ENCODE measurements at places on chromosomes 2 and 18.
A peak's percentile ranks its signal among the peaks of the same experiment; 100 is the strongest.

- DNase-seq: no peak
These were observed 12.0 kb downstream of the ALPG start for GRCh38 chr2:232418466-232419244.

DNA sequence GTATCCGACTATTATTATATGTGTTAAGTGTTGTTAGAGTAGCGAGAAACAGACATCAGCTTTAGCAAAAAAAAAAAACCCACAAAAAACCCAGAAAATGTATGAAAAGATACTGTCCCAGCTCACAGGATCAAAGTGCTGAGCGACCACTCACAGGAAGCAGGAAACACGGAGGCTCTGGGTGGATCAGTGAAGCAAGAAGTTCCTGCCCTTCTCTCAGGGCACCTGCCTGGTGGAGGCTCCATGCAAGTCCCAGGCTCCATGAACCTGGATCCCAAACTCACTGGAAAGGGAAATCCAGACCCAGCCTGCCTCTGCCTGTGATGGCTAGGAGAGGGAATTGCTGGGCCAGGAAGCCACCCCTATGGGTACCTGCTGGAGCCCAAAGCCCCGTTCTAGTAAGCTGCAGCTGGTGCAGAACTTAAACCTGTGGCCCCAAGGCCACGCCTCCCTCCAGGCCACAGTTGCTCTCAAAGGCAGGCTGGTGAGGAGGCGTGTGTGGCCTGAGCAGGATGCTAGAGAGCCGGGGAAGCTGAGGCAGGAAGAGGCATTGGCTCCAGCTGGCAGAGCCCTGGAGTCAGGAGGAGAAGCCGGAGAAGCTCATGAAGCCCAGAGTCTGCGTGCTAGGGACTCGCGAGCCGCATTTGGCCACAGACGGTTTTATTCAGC lies 63.5 kb upstream of the TAF1B start:
- peak; percentile 78 for DNase-seq

GRCh38 chr18:76266236-76266991 lies 228.6 kb downstream of the ZNF516 start:
- DNase-seq: no peak

DNA sequence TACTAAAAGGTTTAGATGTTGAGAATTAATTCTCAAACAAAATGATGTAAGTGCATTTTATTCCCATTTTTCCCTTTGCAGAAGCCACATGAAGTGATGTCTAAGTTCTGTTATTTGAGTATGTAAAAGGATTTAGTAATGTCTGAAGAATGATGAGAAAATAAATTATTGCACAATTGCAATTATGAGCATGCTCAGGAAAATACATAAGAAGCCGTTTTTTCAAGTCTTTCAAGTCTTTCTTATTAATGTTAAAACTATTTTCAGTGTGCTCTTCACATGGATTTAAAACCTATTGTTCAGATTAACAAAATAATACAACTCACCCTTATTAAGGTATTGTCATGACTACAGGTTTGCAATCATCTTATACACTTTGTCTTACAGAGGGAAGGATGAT lies 331.4 kb upstream of the NETO1 start:
- DNase-seq: no peak

DNA sequence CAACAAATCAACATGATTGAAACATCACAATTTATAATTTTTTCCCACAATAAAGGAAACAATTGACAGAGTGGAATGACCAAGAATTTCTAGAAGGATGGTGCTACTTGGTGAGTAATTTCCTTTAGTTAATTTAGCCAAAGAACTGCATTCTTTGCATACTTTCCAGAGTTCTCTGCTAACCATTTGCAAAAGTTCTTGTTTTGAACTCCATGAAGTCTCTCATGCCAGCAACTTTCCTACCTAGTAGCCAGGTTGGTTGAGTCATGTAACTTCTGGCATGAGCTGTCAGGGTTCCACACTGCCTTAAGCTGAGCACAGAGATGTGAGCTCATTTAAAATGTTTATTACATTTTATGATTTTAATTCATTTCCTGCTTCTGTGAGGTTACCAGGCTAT lies 539.6 kb downstream of the PID1 start:
- no peak for DNase-seq

- DNase-seq: no peak
These were observed 121.2 kb downstream of the TXNL1 start for GRCh38 chr18:56517196-56517595.

DNA sequence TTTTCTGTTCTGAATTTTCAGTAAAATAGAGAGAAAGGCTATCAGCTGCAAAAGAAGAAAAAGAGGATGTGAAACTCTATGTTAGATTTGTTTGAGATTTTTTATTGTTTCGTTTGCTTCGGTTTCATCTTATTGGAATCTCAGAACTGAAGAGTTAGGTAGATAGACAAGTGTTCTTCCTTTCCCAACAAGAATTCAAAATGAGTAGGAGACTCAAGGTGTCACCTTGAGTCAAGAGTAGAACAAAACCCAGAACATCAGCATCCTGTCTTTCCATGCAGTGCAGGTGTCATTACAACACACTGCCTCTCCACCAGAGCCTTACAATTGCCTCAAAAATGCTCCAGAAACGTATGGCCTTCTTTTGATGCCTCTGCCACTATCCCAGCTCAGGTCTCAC lies 21.1 kb downstream of the NBAS start:
- DNase-seq: no peak

- no peak for DNase-seq
These were observed 379.7 kb downstream of the RND3 start for GRCh38 chr2:150107816-150108215.

DNA sequence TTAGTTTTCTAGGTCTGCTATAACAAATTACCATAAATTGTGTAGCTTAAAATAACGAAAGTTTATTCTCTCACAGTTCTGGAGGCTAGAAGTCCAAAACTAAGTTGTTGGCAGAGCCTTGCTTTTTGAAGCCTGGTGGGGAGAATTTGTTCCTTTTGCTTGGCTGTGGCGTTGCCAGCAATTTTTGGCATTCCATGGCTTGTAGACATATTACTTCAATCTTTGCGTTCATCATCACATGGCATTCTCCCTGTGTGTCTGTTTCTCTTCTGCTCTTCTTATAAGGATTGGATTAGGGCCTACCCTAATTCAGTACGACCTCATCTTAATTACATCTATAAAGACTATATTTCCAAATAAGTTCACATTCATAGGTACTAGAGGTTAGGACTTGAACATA lies 217.7 kb downstream of the MBD5 start:
- DNase-seq: no peak

- DNase-seq: no peak
These were observed 40.6 kb downstream of the NCK2 start for GRCh38 chr2:105785095-105785847.

DNA sequence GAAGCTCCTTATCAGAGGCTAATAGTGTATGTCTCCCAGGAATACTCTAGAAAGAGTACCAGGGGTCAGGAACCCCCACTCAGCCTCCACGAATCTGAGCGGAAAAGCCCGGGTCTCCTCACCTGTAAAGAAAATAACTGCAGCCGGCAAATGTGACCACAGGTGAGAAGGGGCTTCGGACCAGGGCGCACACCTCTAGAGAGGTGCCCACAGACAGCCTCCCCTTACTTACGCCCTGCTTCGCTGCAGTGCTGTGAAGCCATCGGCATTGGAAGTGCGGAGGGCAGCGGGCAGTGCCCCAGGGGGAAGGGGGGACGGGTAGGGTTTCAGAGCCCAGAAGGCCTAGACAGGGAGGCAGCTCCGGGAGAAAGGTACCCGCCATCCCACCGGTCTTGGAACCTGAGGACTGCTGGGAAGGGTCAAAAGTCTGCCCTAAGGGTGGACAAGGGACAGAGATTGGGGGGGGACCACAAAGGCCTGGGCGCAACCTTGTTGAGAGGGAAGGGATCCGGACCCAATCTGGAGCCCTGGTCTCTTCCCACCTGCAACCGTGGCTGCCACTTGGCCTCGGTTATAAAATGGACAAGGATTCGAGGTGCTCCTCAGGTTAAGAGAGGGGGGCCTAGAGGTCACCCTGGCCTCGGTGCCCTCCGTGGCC lies 642 bp upstream of the STEAP3 start:
- no peak for DNase-seq

DNA sequence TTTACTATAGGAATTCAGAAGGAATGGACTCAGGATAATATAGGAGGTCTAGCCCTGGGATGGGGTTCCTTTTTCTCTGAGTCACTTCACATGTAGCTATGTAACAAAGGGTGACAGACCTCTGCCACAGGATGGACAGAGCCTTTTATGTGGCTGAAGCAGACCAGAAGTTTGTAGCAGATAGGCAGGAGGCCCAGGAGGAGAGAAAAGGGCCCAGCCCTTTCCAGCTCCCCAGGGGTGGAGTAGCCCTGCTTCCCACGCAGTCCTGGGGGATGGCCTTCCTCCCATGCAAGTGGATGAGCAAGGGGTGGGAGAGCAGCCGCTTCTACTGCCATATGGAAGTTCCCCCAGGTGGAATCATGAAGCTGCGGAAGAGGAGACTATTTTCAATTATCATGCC lies 40.3 kb downstream of the ARMC9 start:
- no peak for DNase-seq

GRCh38 chr18:14747513-14748474 lies at the start of gene ANKRD30B:
Gene ANKRD30B (plus strand): TSS chr18:14748172. CDS start chr18:14748420, 248 bp downstream.
- no peak for DNase-seq

- DNase-seq: no peak
These were observed 19.7 kb upstream of the TMEM247 start for GRCh38 chr2:46459694-46460093.

- no peak for DNase-seq
These were observed 491.0 kb upstream of the NXPH2 start for GRCh38 chr2:139271149-139271548.

- no peak for DNase-seq
These were observed 52.6 kb downstream of the MRPL35 start for GRCh38 chr2:86251840-86252266.

DNA sequence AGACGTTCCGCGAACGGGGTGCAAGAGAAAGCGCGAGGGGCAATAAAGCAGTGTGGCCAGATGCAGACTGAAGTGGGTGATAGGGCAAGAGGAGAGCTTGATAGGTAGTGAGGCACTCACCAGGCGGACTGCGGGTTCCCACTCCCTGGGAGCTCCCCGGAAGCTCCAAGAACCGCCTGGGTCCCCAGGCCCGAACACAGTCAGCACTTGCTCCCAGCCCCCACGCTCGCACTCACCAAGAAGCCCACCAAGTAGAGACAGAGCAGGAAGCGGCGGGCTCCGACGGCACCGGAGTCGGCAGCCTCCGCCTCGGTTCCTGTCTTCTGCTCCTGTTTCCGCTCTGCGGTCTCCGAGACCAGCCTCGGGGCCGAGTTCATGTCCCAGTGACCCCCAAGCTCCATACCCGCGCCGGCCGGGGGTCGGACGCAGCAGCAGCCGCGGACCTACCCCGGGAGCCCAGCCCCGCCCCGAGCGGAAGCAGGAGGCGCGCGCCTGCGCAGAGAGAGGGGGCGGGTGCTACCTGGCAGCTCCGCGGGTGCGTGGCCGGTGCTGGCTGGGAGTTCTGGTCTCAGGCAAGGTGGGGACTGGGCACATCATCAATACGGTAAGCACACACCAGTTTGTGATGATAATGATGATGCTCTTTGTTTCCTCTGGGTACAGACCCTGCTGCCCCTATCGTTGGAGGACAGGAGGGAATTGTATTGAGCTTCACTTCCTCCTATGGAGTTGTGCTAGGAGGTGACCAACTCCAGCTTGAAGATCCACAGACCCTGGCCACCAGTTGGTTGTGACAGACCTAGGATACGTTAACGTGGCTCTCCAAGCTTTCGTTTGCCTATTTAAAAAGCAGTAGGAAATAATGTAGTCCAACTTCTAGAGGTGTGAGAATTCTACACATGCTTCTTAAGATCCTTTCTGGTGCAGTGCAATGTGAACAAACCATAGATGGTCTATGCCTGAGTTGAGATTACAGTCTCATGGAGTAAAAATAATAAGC lies 25.1 kb upstream of the TMEM182 start:
- DNase-seq: peak; percentile 90

- no peak for DNase-seq
These were observed 109.6 kb downstream of the TAF4B start for GRCh38 chr18:26335571-26336487.

DNA sequence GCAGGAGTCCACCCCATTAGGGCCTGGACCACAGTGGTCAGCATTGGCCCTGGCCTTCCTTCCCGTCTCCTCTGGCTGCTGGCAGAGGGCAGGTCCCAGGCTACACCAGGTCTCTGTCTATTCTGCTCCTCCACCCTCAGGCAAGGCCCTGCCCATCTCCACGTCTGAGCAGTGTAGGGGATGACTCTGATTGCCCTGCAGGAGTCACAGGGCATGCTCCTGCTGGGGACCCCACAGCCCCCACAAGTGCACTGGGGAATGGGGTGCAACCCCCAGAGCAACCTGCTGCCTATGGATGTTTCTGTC lies 40.0 kb downstream of the STK25 start:
- no peak for DNase-seq

- DNase-seq: peak; percentile 34
These were observed 41.6 kb downstream of the LBH start for GRCh38 chr2:30272761-30273573.

Data from activated CD4-positive, alpha-beta T cell treated with anti-CD3 and anti-CD28 coated beads, Interleukin-2, Interleukin-6, amounts not matched to agents 100 ng/mL and 50 ng/mL, durations not matched to agents 16 hours and 8 hours (primary cell).